ENCODE measurements at places on chromosomes 5 and 9. TPM values are rescaled to one million over a fixed set of nuclear protein-coding genes. Genes with fewer than 3 reads are reported as not detected.

DNA sequence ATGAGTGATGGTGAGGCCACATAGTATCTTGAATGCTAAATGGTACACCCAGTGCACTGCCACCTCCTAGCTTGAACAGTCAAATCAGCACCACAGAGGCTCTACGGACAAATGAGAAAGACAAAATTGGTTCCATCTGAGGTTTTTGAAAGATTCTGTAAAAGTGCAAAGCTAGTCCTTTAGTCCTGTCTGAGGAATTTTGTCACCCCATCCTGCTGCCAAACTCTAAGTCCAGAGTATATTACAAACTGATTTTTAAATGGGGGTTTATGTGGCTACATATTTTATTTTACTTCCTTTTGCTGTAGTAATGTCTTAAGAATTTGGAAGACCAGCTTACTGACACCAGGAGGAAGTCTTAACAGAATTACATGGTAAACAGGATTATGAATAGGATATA, 7.7 kb downstream of the FREM1 start:
- DNase-seq = no peak

GGTA1 gene
- 6.7 TPM for polyA plus RNA-seq

DNA sequence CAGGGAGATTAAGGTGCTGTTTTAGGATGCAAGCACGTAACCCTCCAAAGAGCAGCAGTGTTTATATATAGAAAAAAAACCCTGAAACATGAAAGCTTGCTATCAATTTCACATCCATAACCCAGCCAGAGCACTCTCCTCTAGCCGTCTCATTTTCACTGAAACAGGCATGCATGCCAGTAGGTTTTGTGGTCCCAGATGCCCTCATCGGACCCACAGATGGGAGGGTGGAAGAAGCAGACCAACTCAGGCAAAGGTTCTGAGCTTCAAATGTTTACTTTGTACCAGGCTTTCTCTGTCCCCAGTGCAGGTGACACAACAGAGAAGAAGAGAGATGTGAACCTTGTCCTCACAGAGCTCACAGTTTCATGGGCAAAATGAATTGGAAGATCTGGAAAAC, 127.4 kb upstream of the ATP10B start:
- DNase-seq = no peak

KCNV2 gene
- 0.06 TPM for polyA plus RNA-seq

DNA sequence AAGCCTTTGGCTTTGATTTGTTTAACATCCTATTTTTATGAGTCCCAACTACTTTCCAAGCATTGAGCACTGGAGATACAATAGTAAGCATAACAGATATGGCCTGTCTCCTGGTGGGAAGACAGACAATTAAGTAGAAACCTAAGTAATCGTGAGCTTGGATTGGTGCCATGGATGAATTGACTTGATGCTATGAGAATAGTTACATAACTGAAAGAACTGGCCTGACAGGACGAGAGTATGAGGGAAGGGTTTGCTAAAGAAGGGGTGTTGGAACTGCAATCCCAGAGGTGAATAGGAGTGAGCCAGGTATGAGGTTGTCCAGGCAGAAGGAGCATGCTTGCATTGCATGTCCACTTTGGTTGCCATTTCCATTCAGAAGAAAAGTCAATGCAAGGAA, 52.4 kb downstream of the GPR21 start:
- no peak for DNase-seq
